ENCODE measurements at places on chromosomes 1 and 21.

- no peak for DNase-seq
Observed at GRCh38 chr1:86956221-86956620, 41.8 kb downstream of the HS2ST1 start.

DNA sequence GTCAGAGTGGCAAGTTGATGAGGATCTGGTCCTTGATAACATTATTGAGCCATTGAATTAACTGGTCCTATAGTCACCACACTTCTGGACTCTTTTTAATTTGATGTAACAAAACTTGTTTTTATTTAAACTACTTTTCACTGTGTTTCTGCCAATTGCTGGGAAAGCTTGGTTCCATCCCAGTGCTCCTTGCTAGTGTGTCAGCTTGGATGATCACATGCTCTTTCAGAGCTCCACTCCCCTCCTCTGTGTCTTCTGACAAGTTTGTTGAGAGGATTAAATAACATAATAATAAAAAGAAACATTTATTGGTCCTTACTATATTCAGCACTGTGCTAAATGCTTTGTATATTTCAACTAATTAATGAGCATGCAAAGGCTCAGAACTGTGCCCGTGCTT is 448.5 kb upstream of the B3GALT2 start:
- no peak for DNase-seq

DNA sequence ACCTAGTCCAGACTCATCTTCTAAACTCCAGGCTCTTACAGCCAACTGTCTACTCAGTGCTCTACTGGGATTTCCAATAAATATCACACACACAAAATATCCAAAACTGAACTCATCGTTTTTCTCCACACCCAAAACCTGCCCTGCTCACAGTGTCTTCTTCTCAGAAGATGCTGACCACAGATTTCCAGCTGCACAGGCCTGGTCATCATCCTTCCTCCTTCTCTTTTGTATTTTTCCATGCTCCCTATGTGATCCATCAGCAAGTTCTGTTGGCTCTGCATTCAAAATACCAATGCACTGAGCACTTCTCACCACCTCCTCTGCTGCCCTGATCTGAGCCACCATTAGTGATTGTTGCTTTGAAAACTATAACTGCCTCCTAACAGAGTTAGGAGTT is 159.5 kb upstream of the KAZN start:
- DNase-seq: no peak

DNA sequence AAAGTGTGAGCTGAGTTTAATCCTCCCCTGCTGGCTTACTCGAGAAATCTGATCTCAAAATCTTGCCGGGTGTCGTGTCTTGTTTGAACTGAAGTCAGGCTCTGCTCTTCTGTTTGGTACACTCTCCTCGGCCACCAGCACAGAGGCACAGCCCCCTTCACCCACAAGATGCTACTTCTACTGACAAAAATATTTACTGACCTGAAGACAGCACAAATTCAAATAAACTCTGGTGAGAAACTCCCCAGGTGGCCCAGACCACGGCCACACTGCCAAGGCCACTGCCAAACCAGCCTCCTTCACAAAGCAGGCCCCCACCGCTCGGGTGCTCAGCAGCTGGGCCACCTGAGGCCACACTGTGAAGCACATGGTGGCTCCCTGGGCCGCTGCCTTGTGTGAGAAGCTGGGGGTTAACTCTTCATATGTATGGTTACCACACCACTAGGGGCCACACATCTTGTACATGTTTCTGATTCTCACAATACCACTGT is 80.6 kb downstream of the TGFBR3 start:
- no peak for DNase-seq

- DNase-seq: peak; percentile 95
Observed at GRCh38 chr1:228697207-228698016, 37.9 kb upstream of the RHOU start.
